ENCODE measurements at places on chromosomes 4 and X. TPM values are rescaled to one million over a fixed set of nuclear protein-coding genes. Genes with fewer than 3 reads are reported as not detected.
A peak's percentile ranks its signal among the peaks of the same experiment; 100 is the strongest.

DNA sequence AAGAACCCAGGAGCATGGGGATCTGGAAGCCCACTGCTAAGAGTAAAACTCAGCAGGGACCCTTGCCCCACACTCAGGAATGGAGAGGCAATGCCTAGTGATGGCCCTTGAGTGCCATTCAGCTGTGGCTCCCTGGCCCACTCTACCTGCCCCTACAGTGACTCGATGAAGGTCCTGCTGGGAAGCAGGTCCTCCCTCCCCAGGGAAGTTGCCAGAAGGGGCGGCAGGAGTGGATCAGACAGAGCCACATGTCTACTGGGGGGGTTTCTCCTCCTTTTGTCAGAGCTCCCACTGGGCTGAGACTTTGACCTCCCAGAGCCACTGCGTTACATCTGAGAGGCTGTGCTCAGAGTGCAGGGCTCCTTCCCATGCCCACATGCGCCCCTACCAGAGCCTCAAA lies 1.2 kb downstream of the SLC10A3 start:
- peak overlapping the region; percentile 81 for H3K4me3 ChIP-seq
- no peaks in the 10 kb centered on the region for H3K27me3 ChIP-seq
- DNase-seq: no peak

The MAGEB1 gene
- total RNA-seq: not detected

The SPACA5 gene
- total RNA-seq: not detected

- no peaks in the 10 kb centered on the region for H3K27me3 ChIP-seq
- H3K4me3 ChIP-seq: no peak overlapping the region
- H3K36me3 ChIP-seq: no peaks in the 10 kb centered on the region
- no peak overlapping the region for H3K27ac ChIP-seq
- H3K4me1 ChIP-seq: no peaks in the 10 kb centered on the region
These were observed 207.3 kb upstream of the DCAF8L1 start for GRCh38 chrX:28188526-28188925.

DNA sequence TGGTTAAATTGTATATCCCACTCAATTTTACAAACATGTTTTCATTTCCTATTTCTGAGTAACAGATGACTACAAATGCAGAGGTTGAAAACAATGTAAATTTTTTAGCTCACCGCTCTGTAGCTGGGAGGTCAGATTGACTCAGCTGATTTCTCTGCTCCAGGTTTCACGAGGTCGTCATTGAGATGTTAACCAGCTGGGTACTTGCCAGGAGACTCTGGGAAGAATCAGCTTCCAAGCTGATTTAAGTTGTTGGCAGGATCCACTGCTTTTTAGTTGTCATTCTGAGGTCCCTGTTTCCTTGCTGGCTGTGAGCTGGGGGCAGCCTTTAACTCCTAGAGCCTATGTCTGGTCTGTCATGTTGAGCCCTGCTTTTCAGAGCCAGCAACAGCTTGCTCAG lies 864.3 kb upstream of the AGA start:
- DNase-seq: no peak
- H3K36me3 ChIP-seq: no peaks in the 10 kb centered on the region
- H3K4me1 ChIP-seq: peaks cover 6% of the 10 kb centered on the region
- H3K27ac ChIP-seq: no peak overlapping the region
- H3K4me3 ChIP-seq: no peak overlapping the region

- no peaks in the 10 kb centered on the region for H3K27me3 ChIP-seq
- no peak for DNase-seq
- H3K36me3 ChIP-seq: no peaks in the 10 kb centered on the region
- no peak overlapping the region for H3K27ac ChIP-seq
These were observed 250.7 kb downstream of the NAP1L3 start for GRCh38 chrX:93422693-93423092.

The GAGE13 gene
- not detected for total RNA-seq

The PSMD10 gene
- total RNA-seq: 23.1 TPM

The ADAMTS3 gene
- 2.3 TPM for total RNA-seq

The DMRTC1B gene
- not detected for total RNA-seq

The PDGFRA gene
- total RNA-seq: 133 TPM

The PAGE2 gene
- not detected for total RNA-seq

DNA sequence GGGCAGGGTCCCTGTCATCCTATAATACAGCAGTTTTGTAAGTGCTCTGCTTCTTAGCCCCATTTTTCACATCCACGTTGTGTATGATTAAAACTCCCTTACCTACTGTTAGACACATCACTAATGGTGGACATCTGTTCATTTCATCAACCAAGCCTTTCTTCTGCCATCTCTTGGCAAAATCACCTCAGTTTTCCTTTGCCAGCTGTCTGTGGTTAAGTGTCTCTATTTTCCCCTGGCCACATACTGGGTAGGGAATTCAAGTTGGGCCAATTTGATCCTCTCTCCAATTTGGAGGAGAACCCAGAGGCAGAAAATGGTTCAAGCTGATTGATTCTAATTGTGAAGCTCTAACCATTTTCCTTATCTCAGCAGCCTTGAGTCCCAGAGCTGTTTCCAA lies 436.1 kb downstream of the PCDH7 start:
- DNase-seq: no peak
- H3K4me3 ChIP-seq: no peak overlapping the region
- no peaks in the 10 kb centered on the region for H3K36me3 ChIP-seq
- no peaks in the 10 kb centered on the region for H3K27me3 ChIP-seq

The METAP1 gene
- 39.7 TPM for total RNA-seq

The YY2 gene
- total RNA-seq: 4.2 TPM

The TMEM47 gene
- total RNA-seq: 189 TPM

GRCh38 chr4:2254665-2255500 lies 7.0 kb downstream of the MXD4 start:
- peak overlapping the region; percentile 56 for H3K4me3 ChIP-seq
- DNase-seq: peak; percentile 1
- peaks cover 66% of the 10 kb centered on the region for H3K4me1 ChIP-seq
- H3K36me3 ChIP-seq: peaks cover 39% of the 10 kb centered on the region

The ZNF718 gene
- 11.5 TPM for total RNA-seq

DNA sequence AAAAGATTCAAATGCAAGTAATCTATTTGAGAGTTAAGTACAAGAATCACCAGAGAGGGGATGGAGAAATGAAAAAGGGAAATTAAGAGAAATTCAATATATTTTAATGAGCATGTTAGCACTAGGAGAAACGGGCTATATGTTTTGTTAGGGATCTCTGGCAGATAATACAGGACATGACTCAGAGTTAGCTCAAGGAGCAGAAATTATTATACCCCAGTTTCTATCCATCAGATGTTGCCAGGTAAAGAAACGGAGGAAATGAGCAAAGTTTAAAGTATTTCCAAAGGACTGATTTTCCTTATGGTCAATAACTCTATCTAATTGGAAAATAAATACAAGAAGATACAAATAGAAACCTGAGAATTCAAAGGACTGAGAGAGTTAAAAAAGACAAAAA lies 867.6 kb downstream of the TRAM1L1 start:
- no peaks in the 10 kb centered on the region for H3K4me1 ChIP-seq
- H3K36me3 ChIP-seq: no peaks in the 10 kb centered on the region

The PCDH7 gene
- 331 TPM for total RNA-seq

DNA sequence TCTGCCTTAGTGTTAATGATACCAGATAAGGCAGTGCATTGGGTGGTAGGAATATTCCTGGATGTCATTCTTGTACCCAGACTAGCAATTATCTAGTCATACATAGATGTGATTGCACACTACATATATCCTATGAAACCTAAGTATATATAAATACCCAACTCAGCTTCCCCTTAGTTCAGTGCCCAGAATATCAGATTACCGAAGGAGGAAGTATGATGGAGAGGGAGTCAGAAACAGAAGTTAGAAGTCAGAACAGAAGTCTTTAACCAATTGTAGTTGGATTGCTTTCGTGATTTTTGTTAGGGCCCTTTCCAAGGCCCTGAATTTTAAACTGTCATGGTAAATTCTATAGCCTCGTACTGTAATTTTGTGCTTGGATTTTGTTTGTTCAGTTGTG lies 42.9 kb downstream of the MOB1B start:
- H3K27ac ChIP-seq: no peak overlapping the region
- peaks cover 6% of the 10 kb centered on the region for H3K4me1 ChIP-seq
- H3K36me3 ChIP-seq: no peaks in the 10 kb centered on the region
- no peak for DNase-seq

The ATP2B3 gene
- total RNA-seq: 0.85 TPM

The NAP1L2 gene
- total RNA-seq: 4.2 TPM

- H3K4me1 ChIP-seq: no peaks in the 10 kb centered on the region
- H3K27ac ChIP-seq: no peak overlapping the region
- DNase-seq: no peak
- H3K27me3 ChIP-seq: no peaks in the 10 kb centered on the region
- H3K36me3 ChIP-seq: no peaks in the 10 kb centered on the region
These were observed 258.0 kb downstream of the COL25A1 start for GRCh38 chr4:109044431-109044830.

GRCh38 chr4:172155838-172156345 lies 342.7 kb downstream of the GALNTL6 start:
- H3K4me1 ChIP-seq: no peaks in the 10 kb centered on the region
- H3K27me3 ChIP-seq: no peaks in the 10 kb centered on the region
- no peak overlapping the region for H3K27ac ChIP-seq
- no peak overlapping the region for H3K4me3 ChIP-seq
- DNase-seq: no peak

The GABRG1 gene
- total RNA-seq: not detected

The USP51 gene
- total RNA-seq: 2.6 TPM

- no peaks in the 10 kb centered on the region for H3K4me1 ChIP-seq
- H3K27me3 ChIP-seq: no peaks in the 10 kb centered on the region
- H3K27ac ChIP-seq: no peak overlapping the region
- DNase-seq: no peak
- H3K4me3 ChIP-seq: no peak overlapping the region
- no peaks in the 10 kb centered on the region for H3K36me3 ChIP-seq
These were observed 79.3 kb downstream of the CLDN22 start for GRCh38 chr4:183240581-183241321.

DNA sequence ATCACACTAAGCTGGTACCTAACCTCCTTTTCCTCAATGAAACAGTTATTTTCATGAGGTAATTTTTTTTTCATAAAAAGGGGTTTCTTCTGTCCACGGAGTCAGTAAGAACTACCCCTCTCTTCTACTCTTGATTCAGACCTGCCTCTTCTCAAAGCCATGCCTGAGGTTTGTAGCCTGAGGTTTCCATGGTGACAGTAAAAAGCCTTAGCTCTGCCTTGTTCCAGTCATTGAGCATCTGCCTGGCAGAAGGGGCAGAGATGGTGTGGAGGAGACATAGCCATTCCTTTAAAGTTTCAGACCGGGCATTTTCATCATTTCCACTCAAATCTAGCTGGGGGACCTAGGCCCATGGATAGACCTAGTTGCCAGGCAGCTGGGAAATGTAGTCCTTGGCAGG lies 135.5 kb downstream of the REPS2 start:
- peaks cover 33% of the 10 kb centered on the region for H3K4me1 ChIP-seq
- H3K27ac ChIP-seq: peak overlapping the region; percentile 22
- no peaks in the 10 kb centered on the region for H3K27me3 ChIP-seq
- no peak for DNase-seq
- no peaks in the 10 kb centered on the region for H3K36me3 ChIP-seq
- H3K4me3 ChIP-seq: no peak overlapping the region

DNA sequence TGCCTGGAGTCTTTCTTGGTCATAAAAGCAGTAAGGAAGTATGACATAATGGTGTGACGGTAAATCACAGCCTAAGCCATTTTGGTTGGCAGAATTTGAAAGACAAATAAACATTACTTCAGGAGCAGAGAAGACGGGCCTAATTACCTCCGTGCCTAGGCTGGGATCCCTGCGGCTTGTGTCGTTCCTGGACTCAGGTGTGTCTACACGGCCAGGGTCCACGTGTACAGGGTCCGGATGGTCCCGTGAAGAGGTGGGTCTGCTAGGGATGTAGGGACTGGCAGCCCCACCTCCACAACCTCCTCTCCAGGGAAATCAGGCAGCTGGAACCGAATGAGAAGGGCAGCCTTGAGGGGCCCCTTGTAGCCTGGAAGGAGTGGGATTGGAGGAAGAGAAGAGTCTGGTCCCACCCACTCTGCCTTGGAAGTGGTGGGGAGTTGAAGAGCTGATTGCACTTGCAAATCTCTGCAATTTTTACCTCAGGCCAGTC lies 55.4 kb upstream of the PLAC1 start:
- H3K4me1 ChIP-seq: no peaks in the 10 kb centered on the region
- H3K27me3 ChIP-seq: no peaks in the 10 kb centered on the region
- no peak overlapping the region for H3K4me3 ChIP-seq
- no peak overlapping the region for H3K27ac ChIP-seq
- H3K36me3 ChIP-seq: no peaks in the 10 kb centered on the region

DNA sequence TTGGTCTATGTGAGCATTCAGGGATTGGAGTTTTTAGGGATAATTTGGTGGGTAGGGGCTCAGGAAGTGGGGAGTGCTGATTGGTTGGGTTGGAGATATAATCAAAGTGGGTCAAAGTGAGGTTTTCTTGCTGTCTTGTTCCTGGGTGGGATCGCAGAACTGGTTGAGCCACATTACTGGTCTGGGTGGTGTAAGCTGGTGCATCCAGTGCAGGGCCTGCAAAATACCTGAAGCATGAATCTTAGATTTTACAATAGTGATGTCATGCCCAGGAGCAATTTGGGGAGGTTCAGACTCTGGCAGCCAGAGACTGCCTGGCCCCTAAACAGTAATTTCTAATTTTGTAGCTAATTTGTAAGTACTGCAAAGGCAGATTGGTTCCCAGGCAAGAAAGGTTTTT lies 665.6 kb upstream of the PRKX start:
- no peaks in the 10 kb centered on the region for H3K36me3 ChIP-seq
- DNase-seq: no peak
- no peak overlapping the region for H3K27ac ChIP-seq
- no peak overlapping the region for H3K4me3 ChIP-seq

The ANKRD50 gene
- 21.1 TPM for total RNA-seq

GRCh38 chrX:40267334-40268187 lies 169.8 kb upstream of the BCOR start:
- no peaks in the 10 kb centered on the region for H3K27me3 ChIP-seq
- DNase-seq: no peak
- H3K36me3 ChIP-seq: no peaks in the 10 kb centered on the region
- H3K4me1 ChIP-seq: peaks cover 14% of the 10 kb centered on the region
- H3K4me3 ChIP-seq: peak overlapping the region; percentile 69

DNA sequence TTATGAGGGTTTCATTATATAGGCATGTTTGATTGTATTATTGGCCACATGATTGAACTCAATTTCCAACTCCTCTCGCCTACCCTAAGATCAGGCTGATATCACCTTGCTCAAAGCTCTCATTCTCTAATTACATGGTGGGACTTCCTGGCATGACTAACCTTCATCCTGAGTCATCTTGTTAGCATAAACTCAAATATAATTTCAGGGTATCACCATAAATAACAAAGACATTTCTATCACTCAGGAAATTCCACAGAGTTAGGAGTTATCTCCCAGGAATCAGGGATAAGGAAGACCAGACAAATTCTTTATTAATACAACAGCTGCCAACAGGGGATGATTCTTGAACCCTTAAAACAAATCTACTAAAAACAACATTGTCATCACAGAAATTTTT lies 90.7 kb downstream of the NDST3 start:
- no peak for DNase-seq
- H3K4me1 ChIP-seq: no peaks in the 10 kb centered on the region
- H3K27ac ChIP-seq: no peak overlapping the region
- H3K27me3 ChIP-seq: no peaks in the 10 kb centered on the region

GRCh38 chr4:177125656-177126055 lies 184.0 kb upstream of the NEIL3 start:
- no peaks in the 10 kb centered on the region for H3K27me3 ChIP-seq
- H3K36me3 ChIP-seq: no peaks in the 10 kb centered on the region
- DNase-seq: no peak
- H3K4me3 ChIP-seq: no peak overlapping the region

The TRAPPC11 gene
- total RNA-seq: 41.6 TPM

Measured in thoracic aorta (tissue), 2 donors.